Activated T-cell treated with anti-CD3 and anti-CD28 coated beads for 48 hours (primary cell): ENCODE measurements at places on chromosomes 13 and 19.

DNA sequence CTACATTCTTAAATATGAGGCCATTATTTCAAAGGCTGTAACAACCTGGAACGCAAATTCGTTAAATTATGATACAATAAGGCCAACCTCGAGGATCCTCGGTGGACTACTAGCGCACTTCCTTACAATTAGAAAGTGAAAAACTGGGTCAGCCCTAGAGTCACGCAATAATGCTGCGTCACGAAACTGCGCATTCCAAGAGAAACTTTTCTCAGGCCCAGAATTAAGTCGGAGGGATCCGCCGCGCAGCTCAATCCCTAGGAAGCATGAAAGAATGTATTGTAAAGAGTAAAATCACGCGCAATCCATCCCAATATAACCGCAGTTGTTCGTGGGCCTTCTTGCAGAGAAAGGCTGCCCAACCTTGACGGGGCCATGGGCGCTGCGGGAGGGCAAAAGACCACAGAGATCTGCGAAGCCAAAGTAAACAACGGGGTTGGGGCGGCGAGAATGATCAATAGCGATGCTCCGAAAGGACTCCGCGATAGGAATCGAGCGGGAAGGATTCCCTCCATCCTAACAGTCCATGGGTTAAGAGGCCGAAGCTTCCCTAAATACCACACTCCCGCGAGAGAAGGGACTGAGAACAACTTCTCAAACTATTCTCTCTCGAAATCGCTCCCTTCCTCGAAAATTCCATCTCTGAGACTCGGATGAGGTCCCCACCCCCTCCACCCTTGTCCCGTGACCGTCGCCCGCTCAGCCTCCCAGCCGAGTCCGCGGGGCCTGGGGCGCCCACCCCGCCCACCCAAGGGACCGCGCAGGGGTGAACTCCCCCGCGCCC lies 564 bp downstream of the SPART start:
- DNase-seq, result peak; percentile 15

DNA sequence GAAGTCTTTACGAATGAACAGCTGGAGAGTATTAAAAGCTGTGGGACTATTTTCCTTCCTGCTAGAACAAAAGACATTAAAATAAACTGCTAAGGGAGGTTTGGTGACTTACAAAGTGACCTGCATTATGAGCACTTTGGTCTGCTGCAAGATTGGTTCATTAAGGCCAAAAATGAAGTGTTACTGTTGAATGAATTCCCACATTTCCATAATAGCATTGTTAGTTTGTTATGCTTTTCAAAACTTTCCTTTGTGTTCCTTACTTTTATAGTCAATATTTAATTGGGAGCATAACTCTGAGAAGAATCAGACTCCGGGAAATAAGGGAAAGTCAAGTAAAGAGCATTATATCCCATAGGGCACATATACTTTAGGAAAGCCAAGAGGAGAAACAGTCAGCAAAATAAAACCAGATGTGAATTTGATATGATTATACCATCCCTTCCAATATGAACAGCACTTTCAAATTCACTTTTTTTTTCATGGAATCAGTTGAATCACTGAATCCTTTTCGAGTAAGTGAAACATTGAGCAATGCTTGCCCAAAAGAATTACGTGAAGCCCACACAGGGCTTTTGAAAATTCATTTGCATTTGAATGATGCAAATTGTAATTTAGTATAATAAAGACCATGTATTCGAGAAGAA lies 112.6 kb downstream of the KCTD12 start:
- no peak for DNase-seq

DNA sequence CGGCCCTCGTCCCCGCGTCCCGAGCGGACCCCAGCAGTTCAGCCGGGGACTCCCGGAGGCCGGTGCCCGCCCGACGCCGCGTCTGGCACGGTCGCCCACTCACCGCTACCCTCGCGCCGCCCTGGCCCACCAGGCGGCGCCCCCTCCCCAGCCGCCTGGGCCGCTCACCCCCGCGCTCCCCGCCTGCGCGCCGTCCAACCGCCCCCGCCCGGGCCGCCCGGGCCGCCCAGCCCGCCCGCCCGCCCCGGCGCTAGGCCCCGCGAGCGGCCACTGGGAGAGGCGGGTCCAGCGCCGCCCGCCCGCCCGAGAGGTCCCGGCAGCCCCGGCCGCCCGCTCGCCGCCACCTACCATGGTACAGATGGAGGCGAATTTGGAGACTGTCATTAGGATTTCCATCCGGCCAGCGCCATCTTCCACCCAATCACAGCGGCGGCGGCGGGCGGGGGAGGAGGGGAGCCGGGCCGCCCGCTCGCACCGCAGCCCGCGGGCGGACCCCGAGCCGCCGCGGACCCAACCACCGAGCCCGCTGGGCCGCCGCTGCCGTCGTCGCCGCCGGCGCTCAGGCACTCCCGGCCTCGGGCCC lies at the start of gene USP12:
TSS of gene USP12 (minus strand) at position 568 of the 583 bp plus-strand sequence. CDS start at position 396, 172 bp downstream.
- DNase-seq, result peak; percentile 29

DNA sequence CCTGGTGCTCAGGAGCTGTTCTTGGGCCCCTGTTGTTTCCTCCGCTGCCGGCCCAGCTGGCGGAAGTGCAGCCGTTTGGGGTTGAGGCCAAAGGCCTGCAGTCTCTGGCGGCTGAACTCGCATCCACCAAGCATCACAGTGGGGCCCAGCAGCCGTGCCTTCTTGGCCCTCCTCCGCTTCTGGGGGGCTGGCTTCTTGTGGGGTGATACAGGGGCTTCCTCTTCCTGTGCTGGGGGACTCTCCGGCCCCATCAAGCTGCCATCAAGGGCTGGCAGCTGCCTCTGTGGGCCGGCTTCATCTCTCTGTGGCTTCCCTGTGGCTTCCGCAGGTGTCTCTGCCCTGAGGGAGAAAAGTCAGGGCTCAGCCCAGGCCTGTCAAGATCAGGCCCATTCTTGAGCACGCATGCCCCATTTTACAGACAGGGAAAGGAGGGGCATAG lies 10.3 kb downstream of the ATG4D start:
- DNase-seq, result no peak

GRCh38 chr19:13070425-13071140 lies 32.1 kb downstream of the LYL1 start:
- DNase-seq, result no peak

GRCh38 chr13:113863524-113864272 lies at the start of gene GAS6:
Gene GAS6, minus strand, starts transcription at chr13:113864076. Its CDS starts 156 bp downstream, at chr13:113863920.
- no peak for DNase-seq

- peak; percentile 12 for DNase-seq
Observed at GRCh38 chr13:44237276-44237767, 136.3 kb upstream of the SERP2 start.

- DNase-seq, result no peak
Observed at GRCh38 chr19:34960103-34960805, 3.8 kb downstream of the ZNF792 start.
